ENCODE measurements at places on chromosomes 2 and 18.

DNA sequence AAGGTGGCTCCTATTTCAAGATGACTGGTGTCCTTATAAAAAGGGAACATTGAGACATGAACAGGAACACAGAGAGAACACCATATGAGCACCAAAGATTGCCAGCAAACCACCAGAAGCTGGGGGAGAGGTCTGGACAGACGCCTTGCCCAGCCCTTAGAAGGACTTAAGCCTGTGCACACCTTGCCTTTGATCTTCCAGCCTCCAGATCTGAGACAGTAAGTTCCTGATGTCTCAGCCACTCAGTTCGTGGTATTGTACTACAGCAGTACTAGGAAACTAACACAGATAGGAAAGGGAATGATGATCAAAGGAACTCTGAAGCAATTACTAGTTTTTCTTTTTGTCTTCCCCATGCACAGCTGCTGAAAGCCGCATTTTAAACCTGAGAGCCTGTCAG, 137.3 kb upstream of the FHL2 start:
- DNase-seq, result no peak

DNA sequence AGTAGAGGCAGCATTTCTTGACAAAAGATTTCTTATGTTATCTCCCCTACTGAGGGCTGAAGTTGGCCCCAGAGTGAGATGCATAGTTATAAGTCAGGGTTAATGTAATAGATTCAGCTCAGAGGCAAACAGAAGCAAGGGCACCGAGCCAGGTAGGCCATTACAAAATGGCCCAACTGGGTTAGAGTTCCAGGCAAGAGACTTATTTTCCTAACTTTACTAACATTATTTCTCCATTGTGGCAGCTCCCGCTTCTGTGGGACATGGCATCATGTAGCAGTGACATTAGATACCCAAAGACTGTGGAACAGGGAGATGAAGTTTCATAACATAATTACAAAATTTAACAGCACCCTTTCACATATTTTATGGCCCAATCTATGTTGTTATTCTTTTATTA, 27.1 kb downstream of the TSPYL6 start:
- no peak for DNase-seq

DNA sequence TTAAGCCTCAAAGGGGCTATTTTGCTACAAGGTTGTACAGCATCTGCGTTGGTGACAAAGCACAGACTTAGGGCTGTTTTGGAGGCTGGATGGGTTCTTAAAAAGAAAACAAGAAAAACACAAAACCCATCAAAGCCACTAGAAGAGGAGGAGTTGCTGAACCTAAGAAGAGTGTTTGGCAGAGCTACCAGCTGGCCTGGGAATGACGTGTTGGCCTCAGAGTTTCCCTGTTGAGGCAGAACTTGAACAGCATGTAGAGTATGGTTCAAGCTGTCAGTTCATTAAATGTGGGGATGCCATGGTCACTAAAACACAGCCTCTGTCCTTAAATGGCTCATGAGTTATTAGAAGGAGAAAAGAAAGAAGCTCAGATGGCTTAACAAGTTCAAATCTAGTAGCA, 162.5 kb downstream of the TTC32 start:
- DNase-seq, result no peak

DNA sequence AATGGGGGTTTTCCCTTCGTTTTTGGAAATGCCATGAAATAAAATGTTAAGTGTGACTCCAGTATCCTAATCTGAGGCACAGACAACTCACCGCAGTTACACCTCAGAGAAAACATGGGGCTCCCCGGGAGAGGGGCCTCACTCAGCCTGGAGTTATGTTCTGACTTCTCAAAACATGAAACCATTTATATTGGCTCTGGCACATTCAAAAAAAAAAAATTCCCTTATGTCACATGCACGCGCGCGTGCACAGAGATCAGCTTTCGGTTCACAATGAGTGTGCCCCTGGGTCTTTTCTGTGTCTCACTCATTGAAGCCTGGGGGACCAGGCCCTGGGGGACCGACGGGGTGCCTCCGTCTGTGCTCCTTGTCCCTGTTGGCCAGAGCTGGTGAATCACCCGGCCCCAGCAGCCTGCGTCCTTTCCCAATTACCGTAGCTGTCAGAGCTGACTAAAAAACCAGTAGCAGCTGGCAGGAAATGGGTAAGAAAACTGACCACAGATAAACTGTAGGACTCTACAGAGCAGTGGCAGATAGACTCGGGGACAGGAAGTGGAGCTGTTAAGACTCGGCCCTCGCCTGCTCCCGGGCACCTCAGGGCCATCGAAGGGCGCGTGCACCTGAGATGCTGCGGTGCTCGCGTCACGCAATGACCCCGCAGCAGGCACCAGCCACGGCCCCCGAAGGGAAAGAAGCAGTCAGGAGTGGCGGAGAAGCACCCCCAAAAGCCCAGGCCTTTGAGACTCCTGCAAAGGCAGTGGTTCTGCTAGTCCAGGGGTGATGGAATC, 138.3 kb upstream of the ID2 start:
- DNase-seq, result no peak

- no peak for DNase-seq
Observed at GRCh38 chr2:236712304-236712703, 142.7 kb downstream of the ACKR3 start.

DNA sequence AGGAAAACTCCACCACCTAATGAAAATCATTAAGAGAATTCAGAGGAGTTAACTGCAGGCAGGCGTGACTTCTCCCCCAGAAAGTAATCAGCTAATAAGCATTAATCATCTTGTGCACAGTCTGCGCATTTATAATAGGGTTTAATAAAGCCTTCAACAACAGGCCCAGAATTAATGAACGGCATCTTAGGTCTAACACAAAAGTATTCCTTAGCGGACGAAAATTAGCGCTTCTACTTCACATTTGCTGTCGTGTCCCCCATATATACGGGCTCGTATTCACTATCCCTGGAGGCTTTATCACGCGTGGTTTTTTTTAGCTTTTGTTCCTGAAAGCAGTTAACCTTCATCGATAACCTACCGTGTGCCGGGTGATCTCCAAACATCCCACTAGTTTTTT, 1.8 kb downstream of the ATP8B1 start:
- DNase-seq, result no peak

DNA sequence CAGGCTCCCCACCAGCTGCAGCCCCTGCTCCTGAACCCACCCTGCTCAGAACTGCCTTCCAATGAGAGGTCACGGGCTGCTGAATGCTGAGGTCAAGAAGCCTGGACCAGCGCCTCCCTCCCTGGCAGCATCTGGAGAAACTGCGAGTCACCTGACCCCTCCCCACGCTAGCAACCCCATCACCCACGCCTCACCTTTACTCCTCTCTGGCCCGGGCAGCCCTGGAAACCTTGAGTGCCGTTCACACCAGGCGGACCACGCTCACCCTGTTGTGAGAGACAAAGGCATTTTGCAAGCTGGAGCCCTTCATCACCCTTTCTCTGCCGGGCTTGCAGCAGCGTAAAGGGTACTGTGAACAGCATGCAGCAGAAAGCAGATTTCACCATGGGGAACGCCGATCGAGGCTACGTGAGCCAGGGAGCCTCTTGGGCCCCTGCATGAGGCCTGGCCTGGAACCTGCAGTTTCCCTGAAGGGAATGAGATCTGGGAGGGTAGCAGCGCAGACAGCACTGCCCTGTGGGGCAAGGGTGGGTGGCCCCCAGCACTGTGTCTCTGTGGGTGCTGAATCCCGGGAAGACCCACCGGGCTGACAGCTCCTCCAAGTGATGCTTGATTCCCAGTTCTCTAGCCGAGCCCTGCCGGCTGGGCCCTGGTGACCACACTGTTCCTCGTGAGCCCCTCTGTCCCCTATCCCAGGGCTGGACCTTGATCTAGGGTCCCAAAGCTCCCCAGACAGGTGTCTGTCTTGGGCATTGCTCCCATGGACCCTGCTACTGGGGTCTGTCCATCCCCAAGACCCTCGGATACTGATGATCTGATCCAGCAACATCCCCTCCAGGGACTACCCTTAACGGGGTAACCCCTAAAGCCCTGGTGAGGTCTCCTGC, 53.8 kb downstream of the COL6A3 start:
- no peak for DNase-seq

DNA sequence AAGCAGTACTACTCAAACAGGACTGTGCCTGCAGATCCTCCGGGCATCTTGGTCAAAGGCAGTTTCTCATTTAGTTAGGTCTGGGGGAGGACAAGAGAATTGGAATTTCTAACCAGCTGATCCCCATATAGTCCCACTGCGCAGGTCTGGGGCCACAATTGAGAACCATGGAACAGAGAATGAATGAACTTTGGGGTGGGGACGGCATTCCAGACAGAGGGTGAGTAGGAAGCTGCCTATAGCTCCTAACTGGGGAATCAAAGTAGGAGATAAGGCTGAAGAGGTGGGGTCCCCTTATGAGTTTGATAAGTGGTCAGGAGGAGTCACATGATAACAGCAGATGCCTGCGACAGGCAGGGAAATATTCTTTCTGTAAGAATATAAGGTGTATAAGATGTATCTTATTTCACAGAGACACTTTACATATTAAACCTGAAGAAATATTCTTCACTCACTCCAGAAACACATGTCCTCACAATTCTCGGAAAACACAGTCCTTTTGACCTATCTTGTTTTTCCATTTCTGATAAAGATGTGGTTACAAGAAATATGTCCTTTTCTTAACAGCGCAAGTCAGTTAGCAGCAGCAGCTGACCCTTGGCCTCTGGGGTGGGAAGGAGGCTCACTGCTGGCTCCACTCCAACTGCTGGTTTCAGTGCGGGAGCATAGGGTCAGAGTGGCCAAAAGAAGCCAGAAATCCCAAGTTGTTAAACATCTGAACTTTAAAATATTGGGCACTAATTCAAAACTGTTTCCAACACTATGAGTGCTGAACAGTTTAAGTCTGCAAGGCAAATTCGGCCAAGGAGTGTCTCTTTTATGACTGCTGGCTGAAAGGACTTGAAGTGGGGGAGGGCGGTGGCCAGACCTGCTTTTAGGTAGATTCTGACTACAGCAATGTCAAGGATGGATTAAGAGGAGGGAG, 12.6 kb upstream of the TMEM214 start:
- no peak for DNase-seq

DNA sequence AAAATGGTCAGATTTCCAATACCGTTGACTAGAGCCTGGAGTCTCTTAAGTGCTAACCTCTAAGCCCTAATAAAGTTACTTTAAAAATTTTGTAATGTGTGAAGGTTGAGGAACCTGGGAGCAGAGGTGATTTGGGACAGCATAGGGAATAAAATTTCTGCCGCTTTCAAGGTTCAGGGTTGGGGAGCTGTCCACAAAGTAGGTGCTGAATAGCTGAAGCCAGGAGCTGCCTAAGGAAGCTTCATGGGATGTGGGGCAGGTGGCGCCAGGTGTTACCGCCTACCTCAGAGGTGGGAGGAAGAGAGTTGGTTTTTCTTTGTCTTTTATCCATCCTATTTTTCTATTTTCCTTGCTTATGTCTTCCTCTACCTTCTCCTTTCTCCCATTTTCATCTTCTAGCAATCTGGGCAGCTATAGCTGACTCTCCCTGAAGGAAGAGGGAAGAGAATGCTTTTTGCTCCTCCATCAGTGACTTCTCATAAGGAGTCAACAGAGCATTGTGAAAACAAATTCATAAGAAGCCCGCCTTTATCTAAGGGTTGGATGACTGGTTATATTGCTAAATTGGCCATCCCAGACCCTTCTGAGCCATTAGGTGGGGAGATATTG, 178.7 kb downstream of the CLIP4 start:
- DNase-seq, result peak; percentile 12

DNA sequence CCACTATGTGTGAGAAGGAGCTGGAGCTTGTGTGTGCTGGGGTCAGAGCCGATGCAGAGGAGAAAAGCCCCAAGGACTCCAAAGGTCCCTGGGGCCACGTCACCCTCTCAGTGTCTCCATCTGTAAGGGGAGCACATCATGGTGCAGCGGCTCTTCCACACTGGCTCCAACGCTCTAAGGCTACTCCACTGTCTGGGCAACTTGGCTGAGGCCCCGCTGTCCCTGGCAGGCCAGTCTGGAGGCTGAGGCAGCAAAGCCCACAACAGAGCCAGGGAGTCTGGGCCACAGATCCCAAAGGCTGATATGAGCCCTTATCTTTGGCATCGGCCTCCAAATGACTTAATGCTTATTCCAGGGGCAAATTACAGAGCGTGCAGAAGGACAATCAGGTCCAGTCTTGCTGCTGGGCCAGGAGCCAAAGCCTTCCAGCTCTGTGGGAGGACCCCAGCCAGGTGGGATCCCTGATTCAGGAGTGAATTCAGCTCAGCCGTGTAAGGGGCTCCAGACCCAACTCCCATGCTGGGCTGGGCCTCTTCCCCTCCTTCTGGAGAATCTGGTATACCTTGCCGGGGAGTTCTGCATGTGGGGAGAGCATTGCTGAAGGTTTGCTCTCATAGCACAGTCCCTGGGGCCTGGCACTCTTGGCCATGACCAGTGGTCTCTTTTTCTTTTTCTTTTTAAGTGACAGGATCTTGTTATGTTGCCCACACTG, 1.8 kb upstream of the DUSP2 start:
- no peak for DNase-seq

GRCh38 chr2:227118353-227118752, 45.7 kb downstream of the COL4A4 start:
- DNase-seq, result no peak

- DNase-seq, result no peak
Observed at GRCh38 chr18:21012308-21012707, 99.3 kb downstream of the ROCK1 start.

DNA sequence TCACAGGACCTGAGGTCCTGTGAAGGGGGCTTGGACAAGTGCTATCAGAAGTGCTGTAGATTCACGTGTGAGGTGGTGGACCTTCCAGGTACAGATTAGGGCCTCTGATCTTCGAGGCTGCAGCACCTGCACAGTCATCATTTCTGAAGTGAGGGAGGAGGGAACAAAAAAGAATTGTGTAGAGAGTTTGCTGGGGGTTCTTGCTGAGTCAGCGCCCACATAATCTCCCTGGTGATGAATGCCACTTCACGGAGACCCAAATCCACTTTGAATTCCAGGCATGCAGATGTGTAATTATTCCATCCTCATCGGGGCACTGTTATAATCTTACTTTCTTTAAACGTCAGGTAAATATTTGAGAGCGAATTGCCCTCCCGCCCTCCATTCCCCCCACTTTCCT, 128.5 kb upstream of the CAPN13 start:
- DNase-seq, result no peak

DNA sequence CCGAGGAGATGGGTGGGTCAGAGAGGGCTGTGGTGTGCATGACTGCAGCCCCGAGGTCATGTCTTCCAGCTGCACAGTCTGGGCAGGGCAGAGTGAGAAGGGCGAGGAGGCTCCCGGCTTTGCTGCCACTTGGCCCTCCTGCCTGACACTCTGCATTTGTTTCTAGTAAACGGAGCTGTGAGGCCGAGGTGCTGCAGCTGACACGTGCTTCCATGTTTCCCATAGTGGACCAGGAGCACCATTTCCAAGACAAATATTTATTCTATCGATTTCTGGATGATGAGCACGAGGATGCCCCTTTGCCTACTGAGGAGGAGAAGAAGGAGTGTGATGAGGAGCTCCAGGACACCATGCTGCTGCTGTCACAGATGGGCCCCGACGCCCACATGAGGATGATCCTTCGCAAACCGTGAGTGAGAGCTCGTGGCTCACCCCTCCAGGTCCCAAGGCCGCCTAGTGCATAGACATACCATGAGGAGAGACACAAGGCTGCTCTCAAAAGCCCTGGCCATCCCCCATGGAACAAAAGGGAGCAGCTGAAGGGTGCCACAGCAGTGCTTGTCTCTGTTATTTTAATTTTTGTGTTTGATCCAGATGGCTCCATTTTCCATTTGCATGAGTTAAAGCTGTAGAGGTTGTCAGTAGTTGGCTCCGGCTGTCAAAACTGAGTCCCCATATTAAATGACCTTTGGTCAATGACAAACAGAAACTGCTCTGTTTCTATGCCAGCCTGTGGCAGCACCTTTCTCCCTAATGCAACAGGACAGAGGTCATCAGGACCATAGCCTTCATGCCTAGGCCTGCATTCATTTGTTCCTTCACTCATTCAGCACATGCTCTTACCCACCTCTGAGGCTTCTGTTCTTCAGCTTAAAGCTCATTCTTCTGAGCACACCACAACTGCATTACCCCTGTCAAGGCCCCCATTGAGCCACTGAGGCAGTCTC, 108.3 kb upstream of the MAP3K20 start:
- DNase-seq, result no peak
